ENCODE measurements at places on chromosomes 7 and 10.

DNA sequence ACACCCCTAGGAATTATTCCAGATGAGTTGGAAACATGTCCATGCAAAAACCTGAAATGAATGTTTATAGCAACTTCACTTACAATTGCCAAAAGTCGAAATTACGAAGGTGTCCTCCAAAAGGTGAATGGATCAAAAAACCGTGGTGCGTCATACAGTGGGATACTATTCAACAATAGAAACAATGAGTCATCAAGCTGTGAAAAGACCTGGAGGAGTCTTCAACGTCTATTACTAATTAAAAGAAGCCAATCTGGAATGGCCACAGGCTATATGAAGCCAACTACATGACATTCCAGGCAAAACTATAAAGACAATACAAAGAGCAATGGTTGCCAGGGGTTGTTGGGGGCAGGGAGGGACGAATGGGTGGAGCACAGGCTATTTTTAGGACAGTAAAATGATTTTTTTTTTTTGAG is 12.6 kb upstream of the PPP2R2D start:
- no peak for DNase-seq

DNA sequence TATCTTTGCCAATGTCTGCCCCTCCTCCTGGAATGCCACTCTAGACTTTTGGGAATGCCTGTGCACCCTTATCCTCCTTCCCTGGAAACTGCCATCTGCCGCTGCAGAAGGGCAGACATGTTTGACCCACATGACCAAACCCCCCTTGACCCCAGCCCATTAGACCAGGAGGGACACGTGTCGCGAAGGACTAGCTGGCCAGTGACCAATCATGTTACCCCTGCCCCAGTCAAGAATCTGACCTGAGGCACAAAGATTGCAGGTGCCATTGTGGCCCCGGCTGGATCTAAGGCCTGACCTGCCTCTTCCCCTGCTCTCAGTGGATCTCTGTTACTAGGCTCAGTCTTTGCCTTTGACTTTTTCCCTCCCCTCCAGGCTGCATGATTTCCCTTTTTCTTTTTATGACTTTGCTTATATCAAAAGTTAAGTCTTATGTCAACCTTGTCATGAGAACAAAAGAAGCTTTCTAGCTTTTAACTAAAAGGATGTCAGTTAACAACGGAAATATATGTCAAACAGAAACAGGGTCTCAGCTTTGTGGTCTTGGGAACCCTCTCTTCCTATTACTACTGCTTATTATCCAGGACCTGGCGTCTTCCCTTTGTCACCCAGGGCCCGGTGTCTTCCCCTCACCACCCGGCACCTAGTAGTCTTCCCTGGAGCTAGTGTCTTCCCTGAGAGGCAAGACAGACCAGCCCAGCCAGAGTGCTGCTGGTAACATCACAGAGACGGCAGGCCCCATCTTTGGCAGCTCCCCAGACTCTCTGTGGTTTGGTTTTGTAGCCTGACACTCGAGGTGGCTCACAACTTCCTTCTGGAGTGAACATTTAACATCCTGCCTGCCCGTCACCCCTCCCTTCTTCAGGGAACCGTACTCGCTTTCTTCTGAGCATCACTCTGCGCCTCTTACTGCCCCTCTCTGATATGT is 24.4 kb upstream of the PPIF start:
- peak; percentile 78 for DNase-seq

DNA sequence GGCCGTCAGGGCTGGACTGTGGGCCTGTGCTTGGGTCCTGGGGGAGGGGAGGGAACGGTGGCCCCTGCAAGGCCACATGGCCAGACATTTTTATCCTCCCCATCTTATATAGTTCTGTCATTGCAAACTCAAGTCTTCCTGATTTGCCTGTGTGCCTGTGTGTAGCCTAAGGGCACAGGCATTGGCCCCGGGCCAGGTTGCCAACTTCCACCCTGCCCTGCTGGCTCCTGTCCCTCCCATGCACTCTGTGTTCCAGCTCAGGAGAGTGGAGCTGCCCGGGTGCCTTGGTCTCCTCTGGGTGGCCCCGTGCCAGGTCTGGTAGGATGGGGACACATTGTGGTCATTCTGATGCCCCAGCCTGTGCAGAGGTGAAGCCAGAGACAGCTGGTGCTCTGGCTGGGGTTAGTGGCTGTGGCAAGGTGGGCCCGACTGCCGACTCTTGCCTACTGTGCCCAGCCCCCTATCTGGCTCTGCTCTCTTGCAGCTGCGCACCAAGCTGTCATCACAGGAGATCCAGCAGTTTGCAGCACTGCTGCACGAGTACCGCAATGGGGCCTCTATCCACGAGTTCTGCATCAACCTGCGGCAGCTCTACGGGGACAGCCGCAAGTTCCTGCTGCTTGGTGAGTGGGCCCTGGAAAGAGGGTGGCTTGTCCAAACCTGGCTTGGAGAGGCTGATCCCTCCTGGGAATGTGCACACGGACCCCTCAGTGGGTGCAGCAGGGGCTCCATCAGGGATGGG is 14.8 kb downstream of the NACAD start:
- DNase-seq = no peak

- DNase-seq = peak; percentile 39
Measured at GRCh38 chr7:129122751-129123509, 21.6 kb upstream of the TSPAN33 start.

GRCh38 chr7:157427811-157428553 is 91.2 kb downstream of the DNAJB6 start:
- DNase-seq = no peak

- DNase-seq = peak; percentile 8
Measured at GRCh38 chr10:96376483-96376882, 17.7 kb upstream of the OPALIN start.

DNA sequence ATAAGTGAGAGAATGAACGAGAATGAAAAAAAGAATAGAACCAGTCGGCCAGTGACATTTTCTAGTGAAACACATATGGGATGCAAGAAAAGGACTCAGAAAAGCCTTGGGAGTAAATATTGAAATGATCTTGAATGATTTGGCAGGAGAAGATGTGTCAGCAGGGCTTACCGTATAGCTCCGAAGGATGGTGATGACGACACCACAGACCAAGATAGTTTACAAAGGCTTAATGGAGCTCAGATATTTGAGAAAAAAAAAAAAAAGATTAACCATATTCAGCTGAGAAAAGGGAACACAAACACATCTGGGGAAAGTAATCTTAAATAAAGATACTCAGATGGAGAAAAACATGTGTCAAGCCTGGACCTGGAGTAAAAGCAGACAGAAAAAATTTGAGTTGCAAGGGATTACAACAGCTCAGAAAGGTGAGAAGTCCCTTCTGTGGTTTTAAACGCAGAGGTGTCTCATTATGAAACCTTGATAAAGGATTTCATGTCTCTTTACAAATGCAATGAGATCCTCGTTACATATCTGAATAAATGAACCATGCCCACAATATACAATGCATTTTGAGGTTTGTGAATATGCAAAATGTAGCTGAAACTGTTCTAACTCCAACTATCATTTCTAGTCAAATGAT is 36.0 kb downstream of the DNAJB9 start:
- DNase-seq = no peak

DNA sequence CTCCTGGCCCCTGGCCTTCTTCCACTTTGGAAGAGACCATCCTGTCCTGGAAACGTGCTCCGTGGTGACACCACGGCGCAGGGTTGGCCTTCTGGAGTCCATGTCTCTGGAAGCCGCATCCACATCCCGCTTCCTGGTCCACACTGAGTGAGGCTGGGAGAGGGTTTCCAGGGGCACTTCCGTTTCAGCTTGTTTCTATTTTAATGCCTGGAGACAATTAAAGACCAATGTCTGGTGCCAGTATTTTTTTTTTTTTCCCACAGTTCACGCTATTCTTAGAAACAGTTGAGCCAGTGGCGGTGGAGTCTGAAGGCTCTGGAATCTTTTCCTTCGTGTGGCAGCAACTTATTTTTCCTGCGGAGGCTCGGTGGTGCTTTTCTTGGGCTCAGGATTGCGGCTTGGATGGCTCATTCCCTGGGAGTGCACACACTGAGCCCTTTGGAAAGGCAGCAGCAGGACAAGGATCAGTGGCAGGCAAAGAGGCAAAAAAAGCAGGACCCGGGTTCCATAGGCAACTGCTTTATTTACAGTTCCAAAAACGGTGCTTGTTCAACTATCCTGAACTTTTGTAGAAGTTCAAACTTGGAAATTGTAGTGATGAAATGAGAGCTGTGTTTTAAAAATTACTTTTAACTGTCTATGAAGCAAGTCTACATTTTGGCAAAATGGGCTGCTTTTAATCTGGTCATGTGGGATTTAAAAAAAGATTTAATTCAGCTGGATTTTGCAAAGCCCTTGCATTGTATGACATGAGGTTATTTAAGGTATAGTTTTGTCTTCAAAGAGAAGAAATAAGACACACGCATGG is 202.8 kb downstream of the BAMBI start:
- DNase-seq = no peak

DNA sequence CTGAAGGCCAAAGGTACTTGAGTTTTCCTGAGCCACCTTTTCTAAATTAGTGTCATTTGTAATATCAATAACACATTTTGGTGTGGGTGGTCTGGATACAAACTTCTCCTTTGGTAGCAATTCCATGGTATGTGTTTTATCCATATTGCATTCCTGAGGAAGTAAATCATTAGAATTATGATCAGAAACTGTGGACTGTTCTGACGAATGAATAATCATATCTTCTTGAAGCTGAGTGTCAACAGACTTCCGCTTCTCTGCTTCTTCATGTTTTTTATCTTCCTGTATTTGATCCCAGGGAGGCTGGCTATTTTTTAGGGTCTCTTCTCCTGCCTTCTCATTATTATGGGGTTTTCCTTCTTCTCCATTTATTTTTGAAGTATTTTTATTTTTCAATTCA is 81.4 kb downstream of the NRBF2 start:
- no peak for DNase-seq

DNA sequence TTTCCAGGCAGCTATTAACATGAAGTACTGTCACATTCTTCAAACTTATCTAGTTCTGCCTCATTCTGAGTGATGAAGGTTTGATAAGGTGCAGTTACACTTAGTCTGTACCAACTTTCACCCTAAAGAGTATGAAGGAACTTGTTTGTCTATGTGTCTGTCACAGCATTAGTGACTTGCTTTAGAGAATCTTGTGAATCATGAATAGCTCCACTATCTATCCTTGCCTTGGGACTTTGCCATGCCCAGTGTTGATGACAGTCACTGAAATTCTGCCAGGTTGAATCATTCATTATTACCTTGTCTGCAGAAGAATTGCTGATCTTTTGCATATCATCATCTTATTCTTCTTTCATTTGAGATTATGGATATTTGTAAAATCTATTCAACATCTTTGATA is 50.9 kb upstream of the A1CF start:
- no peak for DNase-seq

- DNase-seq = no peak
Measured at GRCh38 chr10:82969405-82969804, 1094.4 kb downstream of the NRG3 start.

DNA sequence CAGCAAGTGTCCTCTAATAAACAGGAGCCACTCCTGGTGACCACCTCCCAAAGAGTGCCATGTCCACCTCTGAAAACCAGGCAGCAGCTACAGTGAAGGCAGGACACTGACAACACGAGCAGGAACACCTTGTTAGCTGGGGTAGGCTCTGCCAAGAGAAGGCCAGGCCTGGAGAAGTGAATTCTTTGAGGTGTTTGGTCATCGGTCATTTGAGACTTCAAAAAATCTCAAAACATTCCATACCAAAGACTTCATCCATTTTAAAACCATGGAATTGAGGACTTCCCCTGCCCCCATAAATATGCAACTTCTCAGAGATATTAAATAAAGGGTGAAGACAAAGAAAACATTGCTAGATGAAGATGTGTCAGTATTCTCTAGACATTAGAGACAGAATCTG is 28.4 kb upstream of the OPALIN start:
- no peak for DNase-seq

- DNase-seq = no peak
Measured at GRCh38 chr10:125547010-125547650, 135.8 kb downstream of the TEX36 start.

DNA sequence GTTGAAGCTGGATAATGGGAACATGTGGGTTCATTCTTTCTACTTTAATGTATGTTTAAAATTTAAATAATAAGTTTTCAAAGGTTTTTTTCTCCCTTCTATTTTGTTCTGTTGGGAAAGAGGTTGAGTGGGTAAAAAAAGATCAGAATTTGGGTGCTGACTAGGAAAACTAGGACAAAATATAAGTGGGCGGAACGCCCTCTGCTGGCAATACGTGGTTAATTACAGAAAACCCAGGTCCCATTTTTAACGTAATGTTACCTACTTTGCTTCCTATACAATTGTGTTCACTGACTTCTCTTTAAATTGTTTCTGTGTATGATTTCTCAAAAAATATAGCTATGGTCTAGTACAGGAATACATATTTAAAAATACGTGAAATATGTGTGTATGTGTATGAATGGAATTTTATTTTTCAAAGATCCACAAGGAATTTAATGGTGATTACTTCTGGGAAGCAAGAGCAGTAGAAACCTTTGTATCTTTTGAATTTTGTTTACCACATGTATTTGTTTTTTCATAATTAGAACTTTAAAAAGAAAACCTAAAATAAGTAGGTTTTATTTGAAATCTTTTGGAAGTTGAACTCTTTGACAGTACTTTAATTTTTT is 8.7 kb downstream of the ECD start:
- peak; percentile 31 for DNase-seq

- DNase-seq = peak; percentile 69
Measured at GRCh38 chr7:607938-608337, 88.3 kb upstream of the PDGFA start.

DNA sequence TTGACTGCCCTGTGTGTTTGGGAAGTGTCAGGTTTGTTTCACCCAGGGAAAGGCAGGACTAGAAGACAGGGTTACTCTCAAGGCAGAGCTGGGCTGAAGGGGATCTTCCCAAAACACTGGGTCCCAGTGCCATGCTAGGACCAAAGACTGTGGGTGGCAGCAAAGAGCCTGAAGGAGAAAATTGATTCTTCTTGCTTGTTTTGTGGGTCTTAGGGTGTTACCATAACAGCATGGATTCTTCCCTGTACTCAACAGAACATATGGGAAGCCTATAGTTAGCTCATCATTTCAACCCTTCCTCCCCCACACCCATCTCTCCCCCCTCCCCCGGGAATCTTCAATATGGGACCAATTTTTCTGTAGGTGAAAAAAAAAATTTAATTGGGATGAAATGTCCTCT is 42.3 kb downstream of the TEX36 start:
- DNase-seq = no peak

DNA sequence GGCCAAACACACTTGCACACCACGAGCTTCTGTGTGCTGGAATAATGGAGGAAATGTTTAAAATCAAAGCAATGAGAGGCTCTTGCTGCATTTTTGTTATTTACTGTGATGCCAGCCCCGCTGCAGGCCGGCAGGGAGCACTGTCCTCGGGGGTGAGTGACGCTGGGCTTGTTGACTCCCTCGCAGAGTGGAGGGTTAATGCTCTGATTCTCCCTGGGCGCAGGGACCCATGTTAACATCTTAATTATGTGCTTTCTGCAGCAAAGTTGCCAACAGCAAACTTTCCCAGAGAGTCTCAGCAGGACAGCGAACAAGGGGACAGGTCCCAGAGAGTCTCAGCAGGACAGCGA is 22.9 kb downstream of the SCART1 start:
- DNase-seq = no peak

DNA sequence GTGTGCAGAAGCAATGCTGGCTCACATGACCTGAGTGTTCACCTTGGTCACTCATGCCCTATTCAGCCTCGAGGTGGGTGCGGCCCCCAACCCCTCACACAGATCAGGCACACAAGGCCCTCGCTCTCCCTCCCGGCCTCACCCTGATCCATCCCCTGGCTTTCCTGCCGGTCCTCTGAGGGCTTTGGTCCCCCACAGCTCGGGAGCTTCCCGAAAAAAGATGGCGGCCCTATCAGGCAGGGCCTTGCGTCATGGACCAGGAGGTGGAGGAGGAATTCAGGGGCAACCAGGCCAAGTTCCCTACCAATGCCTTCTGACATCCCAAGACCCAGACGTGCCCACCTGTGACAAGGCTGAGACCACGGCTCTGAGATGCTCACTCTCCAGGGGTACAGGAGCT is 43.7 kb upstream of the DNAAF5 start:
- no peak for DNase-seq

Measured in activated naive CD8-positive, alpha-beta T cell treated with anti-CD3 and anti-CD28 coated beads for 36 hours (primary cell).